Hematopoietic multipotent progenitor cell (in vitro differentiated cells): ENCODE measurements at places on chromosomes 7 and 10. TPM values are rescaled to one million over a fixed set of nuclear protein-coding genes. Genes with fewer than 3 reads are reported as not detected.

DNA sequence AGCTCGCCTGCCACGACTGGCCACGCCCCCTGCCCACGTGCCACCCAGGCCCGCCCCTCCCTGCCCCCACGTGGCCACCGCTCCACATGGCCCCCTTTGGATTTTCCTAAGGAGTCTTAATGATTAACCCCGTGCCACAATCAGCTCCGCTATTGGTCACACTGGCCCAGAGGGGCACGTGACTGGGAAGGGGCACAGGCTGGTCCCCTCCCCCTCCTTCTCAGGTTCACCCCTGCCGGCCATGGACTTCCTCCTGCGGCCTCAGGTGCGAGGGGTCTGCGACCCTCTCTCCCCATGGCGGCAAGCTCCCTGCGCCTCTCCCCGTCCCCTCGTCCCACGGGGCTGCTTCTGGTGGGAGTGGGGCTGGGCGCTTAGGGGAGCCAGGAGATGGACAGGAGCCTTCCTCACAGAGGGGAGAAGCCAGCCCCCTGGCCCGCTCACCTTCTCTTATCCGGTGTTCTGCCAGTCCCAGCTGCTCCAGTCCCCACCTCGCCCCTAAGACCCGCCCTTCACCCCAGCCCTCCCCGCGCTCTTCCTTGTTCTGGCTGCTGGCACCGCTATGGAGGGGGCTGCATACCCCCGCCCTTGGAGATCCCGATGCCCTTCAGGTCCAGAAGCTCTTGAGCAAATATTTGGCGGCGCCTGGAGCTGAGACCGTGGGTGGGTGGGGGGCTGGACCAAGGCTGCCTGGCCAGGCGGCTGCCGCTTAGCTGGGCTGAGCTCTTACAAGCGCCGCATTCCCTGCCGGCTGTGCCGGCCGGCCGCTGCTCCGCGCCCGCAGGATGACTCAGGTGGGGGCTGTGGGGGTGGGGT, 3.2 kb downstream of the SLC4A2 start:
- no peak for DNase-seq

DNA sequence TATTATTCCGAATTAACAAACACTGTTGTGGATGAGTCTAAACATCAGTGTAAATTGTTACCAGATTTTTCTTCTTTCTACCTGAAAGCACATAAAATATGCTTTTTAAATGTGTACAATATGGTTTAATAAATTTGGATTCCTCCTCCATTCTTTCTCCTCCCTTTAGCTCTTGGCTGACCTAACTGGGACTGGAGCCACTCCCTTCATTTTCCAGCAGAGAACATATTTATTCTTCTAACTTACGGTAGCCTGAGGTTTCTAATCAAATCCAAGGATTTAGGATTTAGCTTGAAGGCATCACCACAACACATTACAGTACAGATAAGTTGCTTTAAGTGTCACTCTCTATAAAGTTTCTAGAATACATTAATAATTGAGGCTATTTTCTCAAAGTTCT, 88.2 kb upstream of the SEMA3C start:
- DNase-seq, result no peak

- no peak for DNase-seq
Measured at GRCh38 chr10:57654856-57655255, 612.8 kb downstream of the IPMK start.

Gene AKR1C4
- not detected for total RNA-seq
